Right renal pelvis (tissue), 4 donors: ENCODE measurements at places on chromosomes 12 and 14. TPM values are rescaled to one million over a fixed set of nuclear protein-coding genes. Genes with fewer than 3 reads are reported as not detected.

DNA sequence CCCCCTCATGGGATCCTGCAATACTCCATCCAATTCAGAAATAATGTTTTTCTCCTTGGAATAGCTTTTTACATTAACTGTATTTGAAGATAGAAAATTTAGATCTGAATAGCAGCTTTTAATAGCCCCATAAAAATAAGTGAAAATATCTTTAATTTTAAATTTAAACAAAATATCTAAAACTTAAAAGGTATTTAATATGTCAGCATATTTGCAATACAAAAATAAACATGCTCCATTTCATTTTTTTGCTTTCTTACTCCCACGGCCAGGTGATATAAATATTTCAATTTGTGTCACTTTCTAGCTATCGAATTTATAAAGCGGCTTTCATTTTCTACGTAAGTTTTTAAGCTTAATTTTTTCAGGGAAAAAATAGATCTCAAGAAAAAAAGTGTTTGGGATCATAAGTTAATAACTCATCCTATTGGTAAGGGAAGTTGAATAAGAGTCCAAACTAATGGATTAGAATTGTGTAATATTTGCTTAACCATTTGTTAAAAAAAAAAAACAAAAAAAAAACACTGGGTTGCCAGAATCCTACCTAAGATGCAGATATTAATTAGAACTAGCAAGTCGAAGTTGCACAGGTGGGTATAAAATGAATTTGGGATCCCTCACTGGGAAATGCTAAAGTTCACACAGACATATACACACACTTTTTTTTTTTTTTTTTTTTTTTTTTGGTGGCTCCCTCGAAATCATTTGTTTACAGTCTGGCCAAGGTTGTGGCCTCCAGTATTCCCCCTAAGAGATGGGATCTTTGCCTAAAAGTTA is 47.6 kb downstream of the PPP2R5C start:
- DNase-seq, result no peak

- no peak for DNase-seq
These were observed 53.1 kb downstream of the WASHC3 start for GRCh38 chr12:102008615-102009126.

GRCh38 chr12:119208626-119209061 is 29.9 kb downstream of the HSPB8 start:
- no peak for DNase-seq

DNA sequence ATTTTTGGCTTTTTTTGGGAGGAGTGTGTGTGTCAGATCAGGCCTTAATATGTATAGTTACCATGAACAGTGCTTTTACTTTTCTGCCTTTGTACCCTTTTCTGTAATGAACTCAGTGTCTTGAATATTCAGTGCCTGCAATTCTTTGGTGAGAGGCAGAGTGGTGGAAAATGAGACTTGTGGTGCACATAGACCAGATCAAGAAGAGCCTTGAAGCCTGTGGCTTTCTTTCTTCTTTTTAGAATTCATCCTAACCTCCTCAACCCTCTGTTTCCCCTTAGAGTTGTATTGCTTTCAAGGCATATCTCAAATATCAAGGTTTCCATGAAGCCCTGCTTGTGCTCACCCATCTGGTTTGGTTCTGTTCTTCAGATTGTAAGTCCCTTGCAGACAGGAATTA is 2.6 kb downstream of the YLPM1 start:
- DNase-seq, result no peak

DNA sequence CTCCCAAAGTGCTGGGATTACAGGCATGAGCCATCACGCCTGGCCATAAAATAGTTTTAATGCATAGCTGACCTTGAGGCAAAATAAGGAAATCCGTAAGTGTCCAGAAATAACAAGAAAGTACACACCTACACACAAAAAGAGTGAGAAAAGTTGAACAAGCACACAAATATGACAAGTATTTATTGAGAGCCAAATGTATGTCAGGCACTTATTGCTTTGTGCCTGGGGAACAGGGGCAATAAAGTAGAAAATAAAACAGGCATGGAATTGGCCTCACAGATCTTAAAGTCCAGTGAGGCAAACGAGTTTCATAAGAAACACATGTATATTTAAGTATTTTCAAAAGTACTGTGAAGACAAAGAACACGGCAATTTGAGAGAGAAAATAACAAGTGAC is 103.7 kb downstream of the ERGIC2 start:
- DNase-seq, result no peak

DNA sequence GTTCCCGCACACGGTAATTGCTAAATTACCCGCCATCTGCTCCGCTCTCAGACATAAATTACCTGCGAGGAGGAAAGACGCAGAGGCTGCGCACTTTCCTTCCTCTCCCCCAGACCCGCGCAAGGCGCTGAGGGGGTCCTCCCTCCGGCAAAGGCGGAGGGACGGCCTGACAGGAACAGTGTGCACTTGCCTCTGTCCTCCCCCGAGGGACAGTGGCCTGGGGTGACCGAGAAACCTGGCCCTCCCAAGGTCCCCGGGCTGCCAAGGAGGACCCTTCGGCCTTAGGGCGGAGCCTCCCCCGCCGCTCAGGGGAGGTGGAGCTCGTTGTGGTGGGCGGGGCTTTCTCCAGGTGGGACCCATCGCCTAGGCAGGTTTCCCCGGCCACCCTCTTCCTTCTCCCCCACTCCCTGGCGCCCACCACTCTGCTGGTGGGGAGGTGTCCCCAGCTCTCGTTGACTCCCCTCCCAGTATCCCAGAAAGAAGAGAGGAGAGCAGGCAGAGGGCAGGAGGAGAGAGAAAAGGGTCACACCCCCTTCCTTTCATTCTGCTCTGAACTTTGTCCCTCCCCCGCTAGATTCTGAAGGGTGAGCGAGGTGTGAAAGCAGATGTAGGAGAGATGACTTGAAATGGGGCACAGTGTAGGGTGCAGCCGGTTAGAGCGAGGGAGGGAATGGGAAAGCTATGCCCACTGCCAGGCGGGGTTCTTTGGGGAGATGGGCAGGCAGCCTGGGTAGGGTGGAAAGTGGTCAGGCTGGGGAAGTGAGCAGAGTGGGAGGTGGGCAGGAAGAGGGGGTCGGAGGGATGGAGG is 11.4 kb upstream of the CALCOCO1 start:
- DNase-seq, result no peak

- no peak for DNase-seq
These were observed 98.2 kb downstream of the RAD52 start for GRCh38 chr12:851343-851742.

GRCh38 chr12:116538682-116539305 is 20.4 kb upstream of the MAP1LC3B2 start:
- no peak for DNase-seq

DNA sequence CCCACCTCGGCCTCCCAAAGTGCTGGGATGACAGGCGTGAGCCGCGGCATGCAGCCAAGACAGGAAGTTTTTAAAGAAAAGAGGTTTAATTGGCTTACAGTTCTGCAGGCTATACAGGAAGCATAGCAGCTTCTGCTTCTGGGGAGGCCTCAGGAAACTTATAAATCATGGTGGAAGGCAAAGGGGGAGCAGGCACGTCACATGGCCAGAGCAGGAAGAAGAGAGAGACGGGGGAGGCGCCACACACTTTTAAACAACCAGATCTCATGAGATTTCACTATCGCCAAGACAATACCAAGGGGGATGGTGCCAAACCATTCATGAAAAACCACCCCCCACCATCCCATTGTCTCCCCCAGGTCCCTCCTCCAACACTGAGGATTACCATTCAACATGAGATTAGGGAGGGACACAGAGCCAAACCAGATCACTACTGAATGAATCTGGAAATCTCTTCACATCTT is 14.1 kb downstream of the CCDC63 start:
- DNase-seq, result no peak

- DNase-seq, result no peak
These were observed 28.4 kb downstream of the SARNP start for GRCh38 chr12:55789171-55789570.

GRCh38 chr14:99419905-99420304 is 60.8 kb downstream of the SETD3 start:
- DNase-seq, result no peak

GRCh38 chr12:77795699-77796098 is 35.0 kb upstream of the NAV3 start:
- no peak for DNase-seq

DNA sequence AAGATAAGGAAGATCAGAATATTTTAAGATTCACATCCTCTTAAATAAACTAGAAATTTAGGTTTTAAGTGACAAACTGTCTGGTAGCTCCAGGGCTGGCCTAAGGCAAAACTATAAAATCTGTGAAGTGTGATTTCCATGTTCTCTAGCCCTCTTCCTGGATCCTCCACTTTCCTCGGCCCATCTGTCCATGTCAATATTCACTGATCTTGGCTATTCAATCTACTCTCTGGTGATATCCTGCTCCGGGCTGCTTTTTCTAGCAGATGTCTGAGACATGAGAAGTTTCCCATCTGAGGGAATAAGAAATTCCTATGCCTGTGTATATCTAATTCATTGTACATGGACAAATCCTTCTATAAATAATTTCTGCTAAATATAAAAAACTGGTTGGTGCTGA is 500.4 kb downstream of the GALC start:
- no peak for DNase-seq

- no peak for DNase-seq
These were observed 237.1 kb downstream of the SLC41A2 start for GRCh38 chr12:104721039-104721405.

DNA sequence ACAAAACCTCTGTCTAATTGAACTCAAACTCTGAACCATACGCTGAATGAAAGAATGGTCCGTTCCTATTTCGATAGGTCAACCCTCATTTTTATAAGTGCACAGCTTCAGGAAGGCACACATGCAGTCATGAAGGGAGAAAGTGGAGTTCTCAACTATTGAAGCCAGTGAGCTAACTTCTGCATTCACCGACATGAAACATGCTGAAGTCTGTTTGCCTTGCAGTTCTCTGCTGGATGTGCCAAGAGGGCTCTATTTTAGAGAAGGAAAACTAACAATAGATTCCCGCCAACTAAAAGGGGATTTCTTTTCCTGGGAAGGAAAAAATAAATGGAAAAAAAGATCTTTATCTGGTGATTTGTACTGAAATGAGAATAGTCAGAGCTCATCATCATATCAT is 191.0 kb upstream of the PLEKHG7 start:
- no peak for DNase-seq

DNA sequence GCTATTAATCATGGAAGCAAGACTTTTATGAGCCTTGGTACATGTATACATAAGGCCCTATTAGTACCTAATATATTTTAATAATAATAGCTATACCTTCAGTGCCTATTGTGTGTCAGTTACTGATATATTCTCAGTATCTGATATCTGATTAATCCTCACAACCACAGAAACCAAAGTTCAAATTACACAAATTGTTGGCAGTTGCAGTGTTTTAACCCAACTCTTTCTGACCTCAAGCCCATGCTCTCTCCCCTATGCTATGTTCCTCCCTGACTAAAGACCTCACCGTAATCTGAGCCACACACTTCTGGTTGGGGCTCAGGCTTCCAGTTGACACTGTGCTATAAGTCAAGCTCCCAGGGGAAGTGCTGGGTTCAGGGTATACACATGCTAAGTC is 214.4 kb downstream of the SPTSSA start:
- DNase-seq, result no peak

DNA sequence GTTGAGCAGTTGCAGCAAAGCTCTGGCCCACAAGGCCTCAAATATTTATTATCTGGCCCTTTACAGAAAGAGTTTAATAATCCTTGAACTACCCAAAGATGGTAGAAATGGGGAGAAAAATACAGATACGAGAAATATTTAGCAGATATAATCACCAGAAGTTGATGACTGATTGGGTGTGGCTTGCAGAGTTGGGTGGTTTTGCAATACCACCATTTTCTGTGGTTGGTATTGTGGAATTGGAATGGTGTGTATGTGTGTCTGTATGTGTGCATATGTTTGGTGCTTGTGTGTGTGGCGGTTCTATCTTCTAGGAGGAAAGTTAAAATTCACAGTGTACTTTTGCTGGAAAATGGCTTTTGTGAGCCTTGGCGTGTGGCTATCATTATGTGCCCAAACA is 85.4 kb upstream of the MANSC4 start:
- no peak for DNase-seq

- DNase-seq, result no peak
These were observed 225.3 kb downstream of the ATP23 start for GRCh38 chr12:58166643-58167042.

GRCh38 chr12:8637244-8637643 is 24.6 kb upstream of the AICDA start:
- DNase-seq, result no peak

- no peak for DNase-seq
These were observed 75.2 kb upstream of the PLEKHG3 start for GRCh38 chr14:64628940-64629408.

DNA sequence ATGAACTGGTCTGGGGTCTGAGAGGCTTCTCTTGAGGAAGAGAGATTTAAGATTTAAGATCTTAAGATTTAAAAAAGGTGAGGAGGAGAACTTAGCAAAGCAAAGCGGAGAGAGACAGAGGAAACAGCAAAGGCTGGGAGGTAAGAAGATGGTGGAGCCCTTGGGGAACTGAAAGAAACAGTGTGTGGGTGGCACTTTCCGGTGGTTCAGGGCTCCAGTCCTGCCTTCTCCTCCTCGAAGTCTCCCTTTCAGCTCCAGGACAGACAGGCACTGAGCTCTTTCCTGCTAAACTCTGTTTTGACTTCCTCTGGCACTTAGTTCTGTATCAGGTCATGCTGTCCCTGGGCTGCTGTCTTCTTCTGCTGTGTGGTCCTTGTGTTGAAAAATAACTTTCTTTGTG is 298.7 kb upstream of the SRRM4 start:
- no peak for DNase-seq

- DNase-seq, result no peak
These were observed 465.3 kb downstream of the MDGA2 start for GRCh38 chr14:47210099-47210498.

GRCh38 chr12:103177639-103178255 is 220.3 kb downstream of the ASCL1 start:
- no peak for DNase-seq

DNA sequence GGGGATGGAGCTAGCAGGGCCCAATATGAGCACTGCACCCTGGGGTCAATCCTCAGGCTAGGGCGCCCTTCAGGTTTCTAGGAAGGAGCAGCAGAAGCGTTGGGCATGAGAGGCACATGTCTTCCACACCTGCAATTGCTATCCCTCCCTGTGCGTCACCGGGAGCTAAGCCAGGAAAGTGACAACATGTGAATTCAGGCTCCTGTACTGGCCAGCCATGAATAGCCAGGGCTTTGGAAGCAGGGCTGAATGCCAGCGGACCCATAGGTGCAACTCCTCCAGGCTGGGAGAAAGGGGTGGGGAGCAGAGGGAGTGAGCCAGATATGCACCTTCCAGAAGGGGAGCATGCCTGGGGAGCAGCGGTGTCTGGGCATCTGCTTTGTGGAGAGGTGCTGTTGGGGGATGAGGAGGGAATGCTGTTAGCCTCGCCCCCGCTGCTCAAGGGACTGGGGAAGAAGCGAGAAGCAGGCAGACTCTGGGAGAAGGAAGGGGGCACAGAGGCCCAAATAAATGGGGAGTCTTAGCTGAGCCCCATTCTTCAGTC is 6.1 kb downstream of the HOXC5 start:
- DNase-seq, result no peak

The TAS2R13 gene
- polyA plus RNA-seq, result 0.08 TPM

The CLEC14A gene
- 17.5 TPM for polyA plus RNA-seq

The SOAT2 gene
- polyA plus RNA-seq, result 2.6 TPM

The PLEKHH1 gene
- 42.1 TPM for polyA plus RNA-seq

The C3AR1 gene
- 4.0 TPM for polyA plus RNA-seq

The FBLN5 gene
- 173 TPM for polyA plus RNA-seq

The ADAMTS20 gene
- polyA plus RNA-seq, result 0.78 TPM

The FAM181A gene
- polyA plus RNA-seq, result not detected

The LTBP2 gene
- 4.2 TPM for polyA plus RNA-seq
